ENCODE measurements at places on chromosomes 5 and 9.

DNA sequence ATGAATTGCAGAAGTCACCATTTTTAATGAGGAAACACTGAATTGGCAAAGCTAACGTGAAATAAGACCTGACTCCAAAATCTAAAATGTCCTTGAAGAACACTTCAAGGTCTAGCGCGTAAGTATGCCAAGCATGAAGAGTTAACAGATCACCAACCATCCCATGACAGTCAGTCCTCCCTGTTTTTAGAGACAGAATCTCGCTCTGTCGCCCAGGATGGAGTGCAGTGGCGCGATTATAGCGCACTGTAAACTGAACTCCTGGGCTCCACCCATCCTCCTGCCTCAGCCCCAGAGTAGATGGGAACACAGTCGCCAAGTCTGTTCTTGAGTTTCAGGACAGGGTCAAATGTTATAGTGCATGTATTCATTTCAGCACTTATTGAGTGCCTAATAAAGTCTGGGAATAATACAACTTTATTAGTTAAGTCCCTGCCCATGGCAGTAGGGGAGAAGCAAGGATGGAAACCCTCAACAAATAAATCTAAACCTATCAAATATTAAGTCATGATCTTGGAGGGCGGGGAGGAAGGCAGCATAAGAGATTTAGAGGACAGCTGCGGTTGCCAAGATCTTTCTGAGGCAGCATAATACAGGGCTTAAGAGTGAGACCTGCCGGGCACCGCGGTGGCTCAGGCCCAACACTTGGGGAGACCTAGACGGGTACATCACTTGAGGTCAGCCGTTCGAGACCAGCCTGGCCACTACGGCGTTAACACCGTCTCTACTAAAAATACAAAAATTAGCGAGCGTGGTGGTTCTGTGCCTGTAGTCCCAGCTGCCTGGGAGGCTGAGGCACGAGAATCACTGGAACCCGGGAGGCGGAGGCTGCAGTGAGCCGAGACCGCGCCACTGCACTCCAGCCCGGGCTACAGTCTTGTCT is 1.1 kb downstream of the ATPSCKMT start:
- DNase-seq: no peak

DNA sequence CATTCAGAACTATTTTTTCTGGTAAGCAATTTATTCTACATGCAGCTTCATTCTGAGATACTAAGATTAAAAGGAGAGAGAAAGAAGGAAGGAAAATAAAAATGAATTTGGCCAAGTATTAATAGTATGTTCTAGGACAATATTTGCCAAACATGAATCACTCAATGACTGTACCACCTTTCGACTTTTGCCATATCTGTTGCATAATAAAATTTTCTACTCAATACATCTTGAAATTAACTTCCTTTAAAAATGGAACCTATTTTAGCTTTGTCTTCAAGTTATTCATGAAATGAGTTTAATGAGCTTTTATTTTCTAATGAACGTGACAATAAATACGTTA is 111.8 kb downstream of the MARCHF3 start:
- DNase-seq: no peak

DNA sequence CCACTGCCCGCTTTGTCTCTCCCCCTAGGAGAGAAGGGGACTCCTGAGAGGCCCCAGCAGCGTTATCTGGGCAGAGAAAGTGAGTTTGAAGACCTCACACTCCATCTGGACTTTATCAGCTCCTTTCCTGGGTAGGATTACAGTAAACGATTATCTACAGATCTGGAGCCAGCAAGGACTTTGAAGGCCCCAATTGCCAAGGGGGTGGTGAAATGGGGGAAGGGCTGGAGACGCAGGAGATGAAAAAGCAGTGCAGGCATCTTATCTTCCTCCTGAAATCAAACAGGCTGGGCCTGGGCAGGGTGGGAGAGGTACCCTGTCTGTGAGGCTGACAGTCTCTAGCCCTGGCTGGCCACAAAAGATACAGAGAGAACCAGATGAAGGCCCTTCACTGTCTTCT is 105.8 kb upstream of the MSX2 start:
- no peak for DNase-seq

DNA sequence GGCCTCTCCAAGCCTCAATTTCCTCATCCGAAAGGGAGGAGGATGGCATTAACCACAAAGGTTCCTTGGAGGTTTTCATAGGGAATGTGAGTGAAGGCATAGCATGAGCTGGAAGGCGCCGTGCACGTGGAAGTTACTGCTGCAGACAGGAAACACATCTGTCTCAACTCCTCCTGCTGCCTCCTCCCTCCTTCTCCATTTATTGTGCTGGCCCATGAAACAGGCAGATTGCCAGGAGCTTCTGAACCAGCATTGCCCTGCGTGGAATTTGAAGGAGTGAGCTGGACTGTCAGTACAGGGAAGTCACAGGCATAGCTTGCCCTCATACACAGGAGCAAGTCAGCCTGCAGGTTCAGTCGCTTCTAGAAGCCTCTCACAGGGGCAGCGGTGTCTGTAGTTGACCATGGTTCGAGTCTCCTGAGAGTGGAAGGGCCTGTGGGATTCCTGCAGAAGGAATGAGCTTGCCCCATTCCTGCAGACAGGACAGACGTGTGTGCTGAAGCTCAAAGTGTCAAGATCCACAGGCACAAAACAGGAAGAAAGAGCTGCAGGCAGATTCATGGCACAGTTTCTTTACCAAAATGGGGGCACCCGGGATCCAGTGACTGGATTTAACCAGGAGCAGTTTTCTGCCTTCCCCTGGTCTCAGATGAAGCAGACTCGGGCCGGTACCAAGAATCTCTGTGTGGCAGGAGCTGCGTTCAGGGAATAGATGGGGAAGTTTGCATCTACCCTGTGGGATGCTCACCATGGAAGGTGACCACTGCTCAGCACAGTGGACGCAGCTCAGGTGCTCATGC is 48.7 kb upstream of the CTSL start:
- DNase-seq: no peak

GRCh38 chr9:74379718-74380117 is 117.4 kb upstream of the RORB start:
- DNase-seq: no peak

DNA sequence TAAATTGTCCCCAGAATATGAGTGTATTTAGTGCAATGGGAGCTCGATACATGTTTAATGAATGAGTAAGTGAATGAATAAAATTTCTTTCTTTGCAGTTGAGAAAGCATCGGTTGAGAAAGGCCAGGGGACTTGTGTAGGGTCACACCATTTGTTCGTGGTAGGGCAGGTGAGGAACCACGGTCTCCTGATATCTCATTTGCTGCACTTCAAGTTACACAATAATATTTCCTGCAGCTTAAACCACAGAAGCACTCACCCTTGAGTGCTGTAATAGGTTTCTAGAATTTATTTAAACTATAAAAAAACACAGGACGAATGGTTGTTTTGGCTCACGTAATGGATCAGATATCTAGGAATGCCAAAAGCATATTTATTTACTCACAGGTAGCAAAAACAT is 429.8 kb downstream of the SPATA31D1 start:
- DNase-seq: no peak

GRCh38 chr9:74838351-74838750 is 49.4 kb downstream of the TRPM6 start:
- no peak for DNase-seq

DNA sequence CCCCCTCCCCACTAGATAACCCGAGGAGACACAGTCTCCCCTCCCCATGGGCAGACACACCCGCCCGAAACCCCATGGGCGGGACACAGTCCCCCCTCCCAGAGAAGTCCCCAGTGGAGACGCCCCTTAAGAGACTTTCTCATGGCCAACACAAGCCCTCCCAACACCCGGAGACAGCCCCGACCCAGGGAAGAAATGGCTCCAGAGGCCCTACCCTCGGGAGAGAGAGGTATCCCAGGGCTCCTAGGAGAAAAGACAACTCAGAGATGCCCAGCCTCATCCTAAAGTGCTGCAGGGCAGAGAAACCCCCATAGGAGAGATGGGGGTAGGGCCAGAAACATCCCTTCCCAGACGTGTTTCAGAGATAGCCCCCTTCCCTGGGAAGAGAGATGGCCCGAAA is 27.4 kb downstream of the PCDH1 start:
- no peak for DNase-seq

GRCh38 chr9:124452326-124452725 is 2.1 kb downstream of the ADGRD2 start:
- no peak for DNase-seq

- no peak for DNase-seq
Observed at GRCh38 chr5:138789771-138790242, 36.6 kb downstream of the CTNNA1 start.

DNA sequence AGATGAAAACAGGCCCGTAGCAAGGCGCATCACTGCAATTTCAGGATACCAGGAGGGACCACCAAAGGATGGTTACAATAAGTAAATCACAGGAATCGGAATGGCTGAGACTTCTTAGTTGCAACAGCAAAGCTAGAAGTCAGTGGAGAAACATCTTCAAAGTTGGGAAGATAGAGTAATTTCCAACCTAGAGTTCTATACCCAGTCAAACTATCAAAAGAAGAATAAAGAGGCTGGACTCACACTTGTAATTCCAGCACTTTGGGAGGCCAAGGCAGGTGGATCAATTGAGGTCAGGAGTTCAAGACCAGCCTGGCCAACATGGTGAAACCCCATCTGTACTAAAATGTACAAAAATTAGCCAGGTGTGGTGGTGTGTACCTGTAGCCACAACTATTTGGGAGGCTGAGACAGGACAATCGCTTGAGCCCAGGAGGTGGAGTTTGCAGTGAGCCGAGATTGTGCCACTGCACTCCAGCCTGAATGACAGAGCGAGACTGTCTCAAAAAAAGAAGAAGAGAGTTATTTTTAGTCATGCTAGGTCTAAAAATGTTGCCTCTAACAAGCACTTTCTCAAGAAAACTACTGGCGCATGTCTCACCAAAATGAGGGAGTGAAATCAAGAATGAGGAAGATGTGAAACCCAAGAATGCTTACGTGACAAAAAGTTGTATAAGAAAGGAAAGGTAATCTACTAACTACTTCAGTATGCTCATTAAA is 267.7 kb downstream of the DENND1A start:
- no peak for DNase-seq

DNA sequence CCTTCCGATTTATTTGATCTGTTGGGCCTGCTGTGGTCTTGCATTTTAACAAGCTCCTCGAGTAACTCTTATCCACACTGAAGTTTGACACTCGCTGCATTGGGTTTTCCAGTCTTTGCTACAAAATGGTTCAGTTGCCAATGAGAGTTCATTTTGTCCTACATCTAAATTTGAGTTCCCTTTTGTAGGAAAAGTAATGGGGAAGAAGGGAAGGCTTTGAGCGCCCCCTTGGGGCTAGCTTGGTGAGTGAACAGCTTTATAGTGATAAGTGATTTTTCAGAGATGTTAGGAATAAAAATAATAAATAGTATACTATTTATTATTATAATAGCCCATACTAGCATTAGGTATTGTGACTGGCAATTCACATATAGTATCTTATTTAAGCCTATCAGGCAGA is 89.9 kb upstream of the GNAQ start:
- DNase-seq: no peak

GRCh38 chr5:150488519-150489359 is 19.2 kb upstream of the NDST1 start:
- no peak for DNase-seq

DNA sequence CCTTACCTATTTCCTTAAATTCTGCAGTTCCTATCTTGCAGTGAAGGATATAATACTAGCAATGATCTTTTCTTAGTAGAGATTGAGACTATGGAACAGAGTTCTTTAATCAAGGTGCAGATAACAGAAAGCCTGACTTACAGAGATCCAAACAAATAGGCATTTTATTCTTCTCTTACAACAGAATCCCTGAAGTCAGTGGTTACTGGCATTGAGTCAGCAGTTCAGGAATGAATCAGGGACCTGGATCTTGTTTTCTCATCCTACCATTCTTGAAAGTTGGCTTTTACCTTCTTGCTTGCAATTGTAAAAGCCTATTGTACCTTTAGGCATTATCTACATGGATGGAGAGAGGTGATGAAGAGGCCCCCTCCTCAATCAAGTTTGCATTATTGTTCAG is 47.5 kb upstream of the TLE4 start:
- no peak for DNase-seq

GRCh38 chr9:127853312-127854183 is 910 bp downstream of the ENG start:
- no peak for DNase-seq

DNA sequence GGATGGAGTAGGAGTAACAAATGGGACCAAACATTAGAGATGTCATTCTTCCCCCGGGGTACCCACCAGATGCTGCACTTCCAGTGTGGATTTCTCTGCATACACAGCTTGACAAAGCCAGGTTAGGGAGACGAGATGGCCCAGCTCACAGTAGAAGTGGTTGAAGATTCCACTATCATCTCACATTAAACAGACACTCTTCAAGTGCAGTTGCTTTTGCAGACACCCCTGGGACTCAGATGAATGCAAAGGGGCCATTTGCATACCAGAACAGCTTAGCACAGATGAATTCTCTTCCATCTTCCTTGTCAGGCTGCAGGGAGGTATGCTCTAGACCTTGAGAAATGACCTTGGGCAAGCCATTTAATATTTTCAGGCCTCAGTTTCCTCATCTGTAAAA is 12.6 kb upstream of the C5orf58 start:
- DNase-seq: no peak

GRCh38 chr9:37486616-37487548 is 1.1 kb downstream of the POLR1E start:
- DNase-seq: peak; percentile 16

DNA sequence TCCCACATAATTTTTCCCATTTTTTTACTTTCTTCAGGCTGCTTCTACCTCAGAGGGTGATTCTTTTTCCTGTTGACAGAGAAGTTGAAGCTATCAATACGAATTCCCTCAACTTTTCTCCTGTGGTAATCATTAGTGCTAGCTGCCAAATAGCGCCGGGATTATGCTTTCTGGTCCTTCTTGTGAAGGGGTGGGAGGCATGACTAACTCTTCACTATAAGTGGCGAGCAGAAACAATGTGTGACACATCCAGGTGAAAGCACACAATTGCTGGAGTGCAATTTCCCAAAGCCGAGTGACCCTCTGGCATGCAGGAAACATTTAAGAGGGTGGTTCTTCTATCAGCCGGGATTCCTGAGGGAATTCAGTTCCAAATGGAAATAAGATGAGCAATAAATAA is 56.0 kb downstream of the TRPC7 start:
- no peak for DNase-seq

- no peak for DNase-seq
Observed at GRCh38 chr5:109329333-109330237, 80.2 kb downstream of the PJA2 start.

DNA sequence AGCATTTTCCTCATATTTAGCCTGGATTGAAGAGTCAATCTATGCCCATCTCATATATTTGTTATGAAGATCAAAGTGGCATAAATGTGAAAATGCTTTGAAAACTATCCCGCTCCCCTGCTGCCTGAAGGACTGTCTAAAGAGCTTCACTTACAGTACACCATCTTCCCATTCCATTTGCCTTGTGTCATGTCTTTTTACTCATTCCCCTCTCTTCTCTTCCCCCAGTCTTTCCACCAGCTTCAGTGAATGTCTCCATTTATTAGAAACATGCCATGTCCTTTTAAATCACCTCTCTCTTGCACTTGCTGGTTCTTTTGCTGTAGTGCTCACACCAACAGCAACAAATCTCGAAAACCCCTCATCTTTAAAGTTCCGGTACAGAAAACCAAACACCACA is 192.7 kb upstream of the SGCD start:
- no peak for DNase-seq

GRCh38 chr5:97553604-97554452 is 370.8 kb upstream of the RIOK2 start:
- DNase-seq: no peak
